ENCODE measurements at places on chromosomes 4 and X.

GRCh38 chrX:29348288-29348687 lies 761.0 kb downstream of the IL1RAPL1 start:
- no peak for DNase-seq

DNA sequence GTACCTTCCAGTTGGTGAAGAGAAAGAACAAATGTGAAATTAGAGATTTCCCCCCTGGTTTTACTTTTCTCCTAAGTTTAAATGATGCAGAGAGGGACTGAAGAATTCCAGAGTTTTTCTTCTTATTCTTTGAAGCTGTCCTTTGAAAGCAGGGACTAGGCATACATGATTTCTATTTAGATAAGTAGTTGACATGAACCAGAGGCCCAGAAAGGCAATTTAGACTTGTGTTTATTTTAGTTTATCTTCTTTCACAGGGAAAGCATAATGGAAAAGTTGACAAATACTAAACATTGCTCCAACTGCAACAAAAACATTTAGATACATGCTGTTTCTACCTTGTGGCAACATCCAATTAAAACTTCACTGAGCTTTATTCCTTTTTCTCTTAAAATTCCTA lies 32.0 kb downstream of the PTPN13 start:
- no peak for DNase-seq

GRCh38 chr4:98890702-98891455 lies 38.1 kb downstream of the EIF4E start:
- DNase-seq: no peak

DNA sequence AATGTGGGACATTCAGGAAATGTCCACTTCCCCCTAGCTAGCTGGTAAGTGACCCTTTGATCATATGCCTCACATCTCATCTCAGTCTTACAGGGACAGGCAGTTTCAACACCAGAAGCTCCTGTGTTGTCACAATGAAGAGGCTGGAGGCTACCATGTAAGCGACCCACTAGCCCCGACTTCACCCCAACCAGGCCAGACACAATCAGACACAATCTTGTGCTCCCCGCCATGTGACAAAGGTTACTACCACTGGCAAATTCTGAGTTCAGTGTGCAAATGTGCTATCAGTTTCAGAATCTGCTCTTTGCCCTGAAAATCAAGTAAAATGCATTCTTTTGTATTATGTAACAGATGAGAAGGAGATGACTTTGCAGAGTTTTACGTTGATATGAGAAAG lies 56.9 kb upstream of the STS start:
- no peak for DNase-seq

- no peak for DNase-seq
These were observed 208.7 kb downstream of the SOWAHB start for GRCh38 chr4:76689145-76689817.

DNA sequence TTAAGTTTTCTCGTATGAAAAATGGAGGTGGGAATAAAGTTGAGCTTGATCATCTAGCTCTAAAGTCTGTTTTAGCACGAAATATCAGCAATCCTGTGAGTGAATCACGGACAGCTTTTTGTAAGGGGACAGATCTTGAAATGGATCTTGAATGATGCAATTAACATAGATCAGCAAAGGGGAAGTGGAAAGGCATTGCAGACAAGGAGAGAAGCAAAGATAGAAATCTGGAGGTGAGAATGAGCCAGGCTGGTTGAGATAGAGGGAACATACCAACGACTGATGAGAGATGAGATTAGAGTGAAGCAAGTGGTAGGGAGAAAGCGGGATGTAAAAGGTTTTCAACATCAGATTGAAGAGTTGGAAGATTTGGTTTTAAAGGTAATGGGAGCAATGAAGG lies 4.6 kb upstream of the DGKK start:
- DNase-seq: no peak

DNA sequence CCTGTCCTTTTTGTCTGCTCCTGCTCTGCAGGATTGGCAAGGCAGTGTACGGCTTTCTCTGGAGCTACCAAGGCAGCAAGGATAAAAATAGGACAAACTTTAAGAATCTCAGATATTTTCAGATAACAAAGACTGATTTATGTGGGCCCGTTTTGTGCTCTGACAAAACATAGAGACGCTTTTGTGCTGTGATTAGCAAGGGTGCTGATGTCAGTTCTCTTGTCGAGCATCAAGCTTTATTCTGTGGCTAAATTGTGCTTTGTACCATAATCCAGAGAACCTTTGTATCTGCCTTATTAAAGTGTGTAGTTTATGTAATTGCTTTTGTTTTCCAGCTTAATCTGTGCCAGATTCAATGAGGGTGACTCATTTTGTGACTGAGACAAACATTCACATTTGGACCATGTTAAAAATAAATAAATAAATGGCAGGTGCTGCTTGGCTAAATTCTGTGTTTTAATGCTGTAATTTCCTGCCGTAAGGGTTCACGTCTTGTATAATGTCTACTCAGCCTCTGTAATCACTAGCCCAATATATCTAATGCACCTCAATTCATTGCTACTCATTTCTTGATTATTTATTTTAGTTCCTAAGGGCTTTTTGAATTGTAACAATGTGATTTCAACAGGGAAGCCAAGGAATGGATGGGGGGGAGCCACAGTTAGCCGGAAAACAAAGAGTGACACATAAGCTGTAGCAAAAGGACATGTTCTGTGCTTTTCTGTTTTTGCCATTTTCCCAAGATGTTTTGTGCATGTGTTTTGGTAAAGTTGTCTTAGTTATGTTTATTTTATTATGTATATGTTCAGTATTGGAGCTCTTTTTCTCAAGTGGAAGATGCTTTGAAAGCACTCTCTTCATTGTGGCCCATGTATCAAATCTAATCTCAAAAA lies 75.1 kb downstream of the GAB1 start:
- DNase-seq: no peak

GRCh38 chr4:175380841-175381240 lies 431.2 kb downstream of the GPM6A start:
- no peak for DNase-seq

GRCh38 chrX:2696698-2697215 lies 5.7 kb downstream of the CD99 start:
- DNase-seq: no peak
